ENCODE measurements at places on chromosomes 7 and 10. TPM values are rescaled to one million over a fixed set of nuclear protein-coding genes. Genes with fewer than 3 reads are reported as not detected.

GRCh38 chr7:119572541-119572940, 700.4 kb upstream of the KCND2 start:
- no peak for DNase-seq
- no peaks in the 10 kb centered on the region for H3K27me3 ChIP-seq
- H3K36me3 ChIP-seq = no peaks in the 10 kb centered on the region

DNA sequence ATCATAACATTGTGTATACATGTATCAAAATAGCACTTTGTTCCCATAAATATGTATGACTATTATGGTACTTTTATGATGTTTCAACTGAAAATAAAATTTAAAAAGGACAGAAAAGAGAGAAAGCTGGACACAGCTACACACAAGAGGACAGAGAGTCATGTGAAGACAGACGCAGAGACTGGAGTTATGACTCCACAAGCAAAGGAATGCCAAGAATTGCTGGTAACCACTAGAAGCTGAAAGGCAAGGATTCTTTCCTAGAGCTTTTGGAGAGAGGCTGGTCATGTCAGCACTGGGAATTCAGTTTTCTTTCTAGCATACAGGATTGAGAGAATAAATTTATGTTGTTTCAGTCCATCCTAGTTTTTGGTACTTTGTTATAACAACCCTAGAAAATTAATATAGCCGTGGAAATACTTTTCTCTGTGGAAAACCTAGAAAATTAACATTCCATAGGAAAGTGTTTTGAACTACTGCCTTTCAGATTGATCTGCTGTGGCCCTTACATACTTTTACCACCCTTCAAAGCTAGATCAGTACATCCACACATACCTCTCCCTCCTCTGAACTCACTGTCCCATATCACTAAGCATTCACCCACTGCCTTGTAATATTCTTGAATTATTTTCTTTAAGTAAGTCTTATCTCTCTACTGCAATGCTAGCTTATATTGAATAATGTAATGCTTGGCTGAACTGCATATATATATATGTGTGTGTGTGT, 575.3 kb downstream of the IPMK start:
- no peaks in the 10 kb centered on the region for H3K27me3 ChIP-seq
- no peak overlapping the region for H3K27ac ChIP-seq
- no peaks in the 10 kb centered on the region for H3K36me3 ChIP-seq
- no peaks in the 10 kb centered on the region for H3K4me1 ChIP-seq
- no peak overlapping the region for H3K4me3 ChIP-seq

GRCh38 chr10:20407357-20407756, 489.8 kb downstream of the NEBL start:
- H3K27me3 ChIP-seq = no peaks in the 10 kb centered on the region
- no peaks in the 10 kb centered on the region for H3K36me3 ChIP-seq
- DNase-seq = no peak
- no peak overlapping the region for H3K27ac ChIP-seq
- H3K4me1 ChIP-seq = no peaks in the 10 kb centered on the region

GRCh38 chr10:127989481-127990012, 82.6 kb downstream of the PTPRE start:
- no peak for DNase-seq
- H3K27ac ChIP-seq = peak overlapping the region; percentile 69

- no peaks in the 10 kb centered on the region for H3K27me3 ChIP-seq
- no peaks in the 10 kb centered on the region for H3K4me1 ChIP-seq
- DNase-seq = no peak
- H3K4me3 ChIP-seq = peak overlapping the region; percentile 34
- no peaks in the 10 kb centered on the region for H3K36me3 ChIP-seq
Observed at GRCh38 chr10:132248455-132249225, 59.1 kb downstream of the STK32C start.

DNA sequence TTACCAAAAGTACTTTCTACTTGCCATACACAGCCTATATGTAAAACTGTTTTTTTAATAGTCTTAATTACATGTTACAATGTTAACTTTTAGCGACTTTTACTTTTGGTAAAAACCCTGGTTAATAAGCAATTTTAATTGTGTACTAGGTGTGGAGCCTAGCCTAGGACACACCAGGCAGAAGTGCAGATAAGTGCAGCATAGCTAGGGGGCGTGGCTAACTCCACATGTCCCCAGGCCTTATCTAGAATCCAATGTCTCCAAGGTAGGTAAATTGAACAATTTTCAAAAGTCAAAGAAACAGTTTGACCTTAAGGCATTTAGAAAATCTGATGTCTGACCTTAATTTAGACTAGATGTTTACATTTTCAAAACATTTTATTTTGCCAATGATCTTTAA, 858.7 kb downstream of the CCSER2 start:
- no peaks in the 10 kb centered on the region for H3K36me3 ChIP-seq
- no peaks in the 10 kb centered on the region for H3K27me3 ChIP-seq
- no peak for DNase-seq
- H3K27ac ChIP-seq = no peak overlapping the region
- H3K4me1 ChIP-seq = no peaks in the 10 kb centered on the region

GRCh38 chr10:17216217-17216900, 11.7 kb upstream of the VIM start:
- H3K36me3 ChIP-seq = no peaks in the 10 kb centered on the region
- H3K4me1 ChIP-seq = peaks cover 14% of the 10 kb centered on the region
- H3K27ac ChIP-seq = peak overlapping the region; percentile 23
- DNase-seq = no peak

- no peak overlapping the region for H3K27ac ChIP-seq
- no peak for DNase-seq
- H3K27me3 ChIP-seq = no peaks in the 10 kb centered on the region
- H3K36me3 ChIP-seq = no peaks in the 10 kb centered on the region
Observed at GRCh38 chr7:88480271-88480670, 173.6 kb upstream of the STEAP4 start.

- H3K4me1 ChIP-seq = peaks cover 12% of the 10 kb centered on the region
- peak overlapping the region; percentile 67 for H3K4me3 ChIP-seq
- no peaks in the 10 kb centered on the region for H3K27me3 ChIP-seq
- no peak for DNase-seq
- H3K36me3 ChIP-seq = no peaks in the 10 kb centered on the region
Observed at GRCh38 chr10:56360583-56360966, 484 bp downstream of the ZWINT start.

GRCh38 chr10:103691267-103691666, 164.1 kb downstream of the SH3PXD2A start:
- H3K36me3 ChIP-seq = no peaks in the 10 kb centered on the region
- H3K4me1 ChIP-seq = peaks cover 41% of the 10 kb centered on the region
- H3K27ac ChIP-seq = no peak overlapping the region
- no peak for DNase-seq

DNA sequence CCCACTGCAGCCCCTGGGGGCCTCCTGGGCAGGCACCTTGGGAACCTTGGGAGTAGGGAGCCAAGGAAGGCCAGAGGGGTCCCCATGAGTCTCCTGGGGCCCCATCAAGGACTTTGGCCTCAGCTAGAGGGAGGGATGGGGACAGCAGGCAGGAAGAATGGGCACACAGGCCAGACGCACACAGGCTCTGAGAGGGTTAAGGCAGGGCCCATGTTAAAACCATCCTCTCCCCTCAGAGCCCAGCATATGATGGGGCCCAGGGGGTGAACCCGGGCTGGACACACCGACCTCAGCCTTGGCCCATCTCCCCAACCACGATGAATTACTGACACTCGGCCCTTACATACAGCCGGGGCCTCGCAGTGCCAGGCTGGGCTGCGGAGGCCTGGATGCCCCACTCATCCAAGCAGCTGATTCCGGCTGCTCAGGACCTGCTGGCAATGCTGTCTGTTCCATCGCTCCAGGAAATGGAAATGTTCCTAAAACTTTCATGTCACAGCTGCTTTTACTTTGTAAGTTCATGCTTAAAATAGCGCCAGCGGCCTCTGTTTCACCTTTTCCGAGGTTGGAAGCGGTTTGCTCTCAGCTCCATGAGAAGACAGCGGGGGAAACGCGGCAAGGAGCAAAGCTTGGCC, 17.3 kb upstream of the INPP5A start:
- peaks cover 62% of the 10 kb centered on the region for H3K4me1 ChIP-seq
- peak overlapping the region; percentile 70 for H3K27ac ChIP-seq
- no peaks in the 10 kb centered on the region for H3K27me3 ChIP-seq
- no peak overlapping the region for H3K4me3 ChIP-seq

GRCh38 chr7:94160719-94161435, 156.7 kb upstream of the BET1 start:
- H3K4me1 ChIP-seq = no peaks in the 10 kb centered on the region
- peak overlapping the region; percentile 16 for H3K4me3 ChIP-seq
- H3K27ac ChIP-seq = no peak overlapping the region
- H3K27me3 ChIP-seq = no peaks in the 10 kb centered on the region
- no peaks in the 10 kb centered on the region for H3K36me3 ChIP-seq
- DNase-seq = no peak

DNA sequence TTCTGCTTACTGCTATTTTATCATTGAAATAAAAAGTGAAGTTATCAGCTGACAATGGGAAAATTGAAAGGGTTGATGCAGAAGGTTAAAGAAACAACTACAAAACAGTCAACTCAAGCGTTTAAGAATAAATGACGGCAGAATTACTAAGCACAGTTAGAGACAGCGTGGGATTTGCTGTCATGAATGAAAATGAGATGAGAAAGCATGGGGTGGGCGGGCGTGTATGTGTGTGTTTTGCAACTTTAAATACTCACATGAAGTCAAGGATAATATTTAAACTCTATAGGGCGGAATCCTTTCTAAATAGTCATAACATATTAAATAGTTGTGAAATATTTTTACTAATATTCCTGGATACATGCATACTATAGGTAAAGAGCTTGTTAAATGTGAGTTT, 450.8 kb downstream of the ETV1 start:
- H3K4me3 ChIP-seq = no peak overlapping the region
- no peaks in the 10 kb centered on the region for H3K4me1 ChIP-seq
- H3K36me3 ChIP-seq = no peaks in the 10 kb centered on the region
- H3K27me3 ChIP-seq = no peaks in the 10 kb centered on the region
- no peak for DNase-seq

DNA sequence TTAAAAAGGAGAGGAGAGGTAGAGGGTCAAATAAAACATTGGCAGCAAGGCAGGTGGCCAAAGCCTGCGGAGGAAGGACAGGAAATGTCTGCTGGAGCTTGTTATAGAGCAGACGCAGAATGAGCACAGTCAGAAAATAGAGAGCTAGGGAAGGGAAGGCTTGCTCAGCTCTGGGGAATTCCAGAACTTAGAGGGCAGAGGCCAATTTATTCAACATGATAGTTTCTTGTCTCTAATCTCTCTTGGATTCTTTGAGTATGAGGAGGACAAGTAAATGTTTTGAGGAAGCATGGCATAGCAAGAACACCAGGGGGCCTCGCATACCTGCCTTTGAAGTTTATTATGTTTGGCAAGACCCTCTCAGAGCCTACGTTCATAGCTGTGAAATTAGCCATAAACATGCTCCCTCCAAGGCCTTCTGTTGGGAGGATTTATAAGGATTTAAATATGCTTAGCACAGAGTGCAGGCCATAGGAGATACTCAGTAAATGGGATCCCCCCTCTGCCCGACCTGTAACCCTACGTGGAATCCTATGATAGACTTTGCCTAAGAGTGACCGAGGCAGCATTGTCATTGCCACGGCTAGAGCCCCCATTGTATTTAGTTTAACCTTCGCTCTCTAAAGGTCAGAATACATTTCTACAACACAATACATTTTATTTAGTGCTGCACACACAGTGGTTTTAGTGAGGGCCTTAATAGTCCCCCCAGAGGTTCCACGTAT, 293.9 kb downstream of the CCDC3 start:
- H3K4me1 ChIP-seq = peaks cover 12% of the 10 kb centered on the region
- no peaks in the 10 kb centered on the region for H3K36me3 ChIP-seq
- H3K27me3 ChIP-seq = no peaks in the 10 kb centered on the region
- no peak for DNase-seq
- H3K27ac ChIP-seq = peak overlapping the region; percentile 74
- no peak overlapping the region for H3K4me3 ChIP-seq

DNA sequence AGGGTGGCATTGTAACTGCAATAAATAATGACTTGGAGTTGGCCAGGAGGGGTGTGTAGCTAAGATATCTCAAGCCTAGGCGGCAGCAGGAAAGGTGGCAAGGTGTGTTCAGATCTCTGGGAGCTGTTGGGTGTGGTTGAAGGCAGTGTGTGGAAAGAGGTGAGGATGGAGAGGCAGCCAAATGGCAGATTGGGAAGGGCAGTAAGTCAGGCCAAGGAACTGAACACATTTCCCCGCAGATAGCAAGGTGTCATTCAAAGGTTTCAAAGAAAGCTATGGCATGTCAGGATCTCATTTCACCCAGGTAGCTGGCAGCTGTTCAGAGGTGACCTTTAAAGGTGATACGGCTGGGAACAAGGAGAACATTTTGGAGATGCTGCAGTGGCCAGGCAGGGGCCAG, 586.0 kb upstream of the MGMT start:
- DNase-seq = no peak
- no peaks in the 10 kb centered on the region for H3K36me3 ChIP-seq
- no peak overlapping the region for H3K4me3 ChIP-seq
- H3K27me3 ChIP-seq = no peaks in the 10 kb centered on the region
- H3K27ac ChIP-seq = no peak overlapping the region
- H3K4me1 ChIP-seq = no peaks in the 10 kb centered on the region

DNA sequence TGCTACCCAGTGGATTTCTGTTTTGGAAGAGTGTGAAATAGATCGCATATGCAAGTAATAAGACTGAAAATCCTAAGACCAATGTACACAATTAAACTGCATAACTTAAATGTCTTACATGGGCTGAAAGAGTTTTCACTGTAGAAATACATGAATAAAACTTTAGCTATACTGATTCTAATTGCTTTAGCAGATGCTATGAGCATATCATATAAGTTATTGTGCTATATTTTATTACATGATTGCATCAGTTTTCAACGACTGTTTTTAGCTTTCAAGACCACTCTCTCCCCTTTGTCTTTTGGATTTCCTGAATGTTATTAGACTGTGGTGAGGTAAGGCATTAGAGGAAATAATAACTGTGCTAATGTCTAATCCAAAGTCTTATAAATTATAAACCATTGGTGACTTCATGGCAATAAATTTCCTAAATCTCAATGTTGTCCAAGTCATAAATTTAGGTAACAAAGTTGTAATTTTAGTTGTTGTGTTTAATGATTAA, 124.5 kb downstream of the SEMA3A start:
- no peak overlapping the region for H3K4me3 ChIP-seq
- H3K4me1 ChIP-seq = no peaks in the 10 kb centered on the region
- DNase-seq = no peak
- no peak overlapping the region for H3K27ac ChIP-seq
- no peaks in the 10 kb centered on the region for H3K27me3 ChIP-seq
- H3K36me3 ChIP-seq = no peaks in the 10 kb centered on the region

DNA sequence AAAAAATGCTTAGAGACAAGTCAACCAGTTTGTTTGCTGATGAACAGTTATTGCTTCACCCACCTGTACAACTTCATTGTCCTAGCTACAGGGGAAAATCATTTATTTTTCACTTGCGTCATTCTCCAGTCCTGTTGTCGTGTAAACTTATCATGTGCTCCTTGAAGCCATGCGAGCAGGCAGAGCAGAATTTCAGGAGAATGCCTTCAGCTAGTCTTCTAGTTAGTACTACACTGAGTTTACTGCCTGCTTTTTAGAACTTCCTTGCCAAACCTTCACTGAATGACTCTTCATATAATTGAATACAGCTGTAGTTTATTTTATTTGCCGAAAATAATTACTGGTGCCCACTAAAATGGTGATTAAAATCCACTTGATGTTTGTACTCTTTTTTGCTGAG, 15.6 kb downstream of the RPA3 start:
- no peak overlapping the region for H3K4me3 ChIP-seq
- no peak overlapping the region for H3K27ac ChIP-seq
- no peaks in the 10 kb centered on the region for H3K36me3 ChIP-seq
- no peak for DNase-seq
- H3K4me1 ChIP-seq = peaks cover 63% of the 10 kb centered on the region

- H3K4me3 ChIP-seq = no peak overlapping the region
- no peak for DNase-seq
- H3K4me1 ChIP-seq = no peaks in the 10 kb centered on the region
- H3K36me3 ChIP-seq = no peaks in the 10 kb centered on the region
Observed at GRCh38 chr10:49666054-49666615, 13.3 kb upstream of the C10orf53 start.

The CLDN4 gene
- total RNA-seq = 0.30 TPM

The ACADSB gene
- 64.9 TPM for total RNA-seq

The TRIM50 gene
- total RNA-seq = 0.25 TPM

The GPNMB gene
- 612 TPM for total RNA-seq

The ABCC2 gene
- total RNA-seq = 0.37 TPM

The HOXA6 gene
- total RNA-seq = not detected
